ENCODE measurements at places on chromosomes 12 and 14.

- peak; percentile 83 for DNase-seq
Observed at GRCh38 chr12:48996794-48997718, 2.1 kb downstream of the DDN start.

DNA sequence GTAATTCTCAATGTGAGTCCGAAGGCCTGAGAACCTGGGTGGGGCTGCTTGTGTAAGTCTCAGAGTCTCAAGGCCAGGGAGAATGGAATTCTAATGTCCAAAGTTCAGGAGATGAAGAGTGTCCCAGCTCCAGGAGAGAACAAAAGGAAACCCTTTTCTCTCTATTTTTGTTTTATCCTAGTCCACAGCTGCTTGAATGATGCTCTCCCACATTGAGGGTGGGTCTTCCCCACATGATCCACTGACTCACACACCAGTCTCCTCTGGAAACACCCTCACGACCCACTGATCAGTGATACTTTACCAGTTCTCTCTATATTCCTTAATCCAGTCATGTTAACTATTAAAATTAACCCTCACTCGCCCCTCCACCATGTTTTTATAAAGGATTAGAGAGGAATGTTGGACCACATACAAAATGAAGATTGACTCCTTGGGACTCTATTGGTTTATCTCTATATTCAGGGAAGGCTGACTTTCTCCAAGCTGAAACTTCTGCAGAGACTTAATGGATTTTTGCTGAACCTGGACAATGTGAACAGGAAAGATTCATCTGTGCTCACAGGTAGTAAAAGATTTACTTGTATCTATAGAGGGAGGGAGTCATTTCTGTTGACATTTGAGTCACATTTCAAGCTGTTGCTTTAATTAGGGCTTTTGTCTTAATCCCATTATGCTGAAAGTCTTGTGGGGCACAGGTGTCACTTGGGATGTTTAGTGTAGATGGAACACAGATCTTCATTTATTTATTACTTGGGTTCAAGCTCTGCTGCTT, 1061.0 kb upstream of the TMEM132C start:
- no peak for DNase-seq

DNA sequence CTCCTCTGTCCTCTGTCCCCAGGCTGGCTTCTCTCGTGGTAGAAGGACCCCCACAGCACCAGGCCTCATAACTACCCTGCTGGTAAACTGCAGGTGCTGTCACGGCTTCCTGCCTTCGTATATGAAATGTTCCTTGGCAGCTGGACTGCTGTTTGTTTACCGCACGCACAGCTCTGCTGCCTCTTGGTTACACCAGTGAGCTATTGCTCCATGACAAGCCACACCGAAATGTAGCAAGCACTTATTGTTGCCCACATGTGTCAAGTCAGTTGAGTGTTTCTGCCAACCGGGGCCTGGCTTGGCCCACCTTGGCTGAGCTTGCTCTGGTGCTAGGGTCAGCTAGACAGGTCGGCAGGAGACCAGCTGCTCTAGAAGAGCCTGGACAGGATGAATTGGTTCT, 21.7 kb upstream of the TCL1B start:
- no peak for DNase-seq

DNA sequence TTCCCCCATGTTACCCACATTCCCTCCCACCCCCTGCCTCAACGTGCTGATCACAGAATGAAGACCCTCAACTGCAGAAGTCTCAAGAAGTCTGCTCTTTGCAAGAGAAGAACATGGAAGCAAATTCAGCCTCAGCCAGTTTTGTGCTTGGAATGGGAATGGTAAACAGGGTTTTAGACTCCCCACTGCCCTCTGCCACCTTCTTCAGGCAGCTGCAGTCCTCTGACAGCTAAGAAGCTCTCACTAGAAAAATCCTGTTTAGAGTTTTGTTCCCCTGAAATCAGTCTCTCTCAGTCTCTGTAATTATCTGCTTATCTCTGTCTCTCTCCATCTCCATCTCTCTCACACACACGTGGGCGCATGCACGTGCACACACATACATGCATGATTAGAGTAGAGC, 85.4 kb downstream of the CRACR2A start:
- no peak for DNase-seq

DNA sequence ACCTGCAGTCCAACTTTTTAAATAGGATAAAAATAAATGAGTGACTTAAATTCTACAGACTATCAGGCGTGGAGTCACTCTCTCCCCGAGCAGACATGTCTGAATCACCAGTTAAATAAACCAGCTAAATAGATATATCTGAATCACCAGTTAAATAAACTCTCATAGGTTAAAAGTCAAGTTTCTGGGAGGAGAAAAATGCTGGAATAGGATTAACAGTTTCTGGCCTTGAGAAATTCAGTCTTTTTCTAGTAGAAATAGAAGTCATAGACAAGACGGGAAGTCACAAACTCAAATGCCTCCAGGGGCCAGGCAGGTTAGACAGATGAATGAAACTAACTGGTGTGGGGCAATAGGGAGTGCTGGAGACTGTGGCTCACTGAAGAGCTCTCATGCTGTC, 258.6 kb upstream of the TMEM132C start:
- no peak for DNase-seq

GRCh38 chr12:117580718-117581062, 219.3 kb upstream of the NOS1 start:
- DNase-seq = no peak

- no peak for DNase-seq
Observed at GRCh38 chr14:58301416-58301815, 3.1 kb downstream of the ARID4A start.

DNA sequence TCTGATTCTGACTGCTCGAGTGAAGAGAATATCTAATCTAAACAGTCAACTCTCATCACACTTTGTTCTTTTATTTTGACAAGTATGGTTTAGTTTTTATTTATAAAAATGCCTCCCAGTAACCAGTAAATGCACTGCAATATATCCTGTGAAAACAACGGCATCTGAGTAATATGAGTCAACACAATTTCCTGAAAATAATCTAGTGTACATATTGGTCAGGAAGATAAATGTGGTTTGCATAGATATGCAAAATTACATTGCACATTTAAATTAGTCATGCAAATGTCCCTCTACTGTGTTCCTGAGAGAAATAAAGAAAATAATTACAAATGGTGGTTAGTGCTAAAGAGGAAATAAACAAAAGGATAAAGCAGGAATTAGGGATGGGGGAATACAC, 1190.7 kb upstream of the SEL1L start:
- no peak for DNase-seq

DNA sequence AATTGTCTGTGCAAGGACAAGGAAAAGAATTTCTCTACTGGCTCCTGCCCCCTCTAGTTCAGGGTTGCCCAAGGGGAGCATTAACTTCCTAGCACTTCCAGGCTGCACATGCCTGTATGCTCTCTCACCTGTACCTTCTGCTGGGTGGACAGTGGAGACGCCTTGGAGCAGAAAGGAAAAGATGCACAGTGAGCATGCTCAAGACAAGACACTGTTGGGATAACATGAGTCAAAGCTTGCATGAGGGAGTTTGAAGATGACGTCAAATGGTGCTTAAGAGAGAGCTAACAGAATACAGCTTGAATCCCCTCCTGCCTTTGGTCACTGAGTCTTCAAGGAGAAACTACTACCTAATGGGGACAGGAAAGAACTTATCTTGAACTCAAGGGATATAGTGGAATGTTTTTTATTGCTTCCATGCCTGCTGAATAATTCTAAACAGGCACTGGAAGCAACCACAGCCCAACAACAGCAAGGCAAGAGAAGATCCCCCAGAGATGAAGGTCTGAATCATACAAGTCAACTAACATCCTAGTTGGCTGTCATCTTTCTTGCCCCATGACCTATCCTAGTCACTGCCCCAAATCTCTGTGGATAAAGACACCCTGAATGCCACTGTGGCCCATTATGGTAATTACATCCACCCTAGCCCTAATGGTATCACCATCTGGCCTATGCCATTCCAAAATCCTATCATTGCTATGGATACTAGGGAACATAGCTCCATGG, 23.5 kb downstream of the RPS6KA5 start:
- no peak for DNase-seq

GRCh38 chr14:55624913-55625312, 44.9 kb downstream of the KTN1 start:
- no peak for DNase-seq

DNA sequence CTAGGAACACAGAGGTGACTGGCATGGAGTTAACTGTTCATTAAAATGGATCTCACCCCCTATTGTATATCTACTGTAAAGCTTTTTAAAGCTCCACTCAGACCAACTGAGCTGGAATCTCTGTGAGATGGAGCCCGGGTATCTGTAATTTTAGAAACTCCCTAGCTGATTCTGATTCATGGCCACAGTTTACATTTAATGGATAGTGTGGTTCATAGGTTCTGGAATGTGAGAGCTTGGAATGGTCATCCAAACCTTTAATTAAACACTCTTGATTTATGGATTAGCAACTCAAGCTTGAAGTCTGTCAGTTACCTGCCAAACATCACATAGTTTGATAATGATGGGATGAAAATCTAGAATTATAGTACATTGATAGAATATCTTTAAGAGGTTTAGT, 183.8 kb downstream of the SLC25A21 start:
- no peak for DNase-seq

DNA sequence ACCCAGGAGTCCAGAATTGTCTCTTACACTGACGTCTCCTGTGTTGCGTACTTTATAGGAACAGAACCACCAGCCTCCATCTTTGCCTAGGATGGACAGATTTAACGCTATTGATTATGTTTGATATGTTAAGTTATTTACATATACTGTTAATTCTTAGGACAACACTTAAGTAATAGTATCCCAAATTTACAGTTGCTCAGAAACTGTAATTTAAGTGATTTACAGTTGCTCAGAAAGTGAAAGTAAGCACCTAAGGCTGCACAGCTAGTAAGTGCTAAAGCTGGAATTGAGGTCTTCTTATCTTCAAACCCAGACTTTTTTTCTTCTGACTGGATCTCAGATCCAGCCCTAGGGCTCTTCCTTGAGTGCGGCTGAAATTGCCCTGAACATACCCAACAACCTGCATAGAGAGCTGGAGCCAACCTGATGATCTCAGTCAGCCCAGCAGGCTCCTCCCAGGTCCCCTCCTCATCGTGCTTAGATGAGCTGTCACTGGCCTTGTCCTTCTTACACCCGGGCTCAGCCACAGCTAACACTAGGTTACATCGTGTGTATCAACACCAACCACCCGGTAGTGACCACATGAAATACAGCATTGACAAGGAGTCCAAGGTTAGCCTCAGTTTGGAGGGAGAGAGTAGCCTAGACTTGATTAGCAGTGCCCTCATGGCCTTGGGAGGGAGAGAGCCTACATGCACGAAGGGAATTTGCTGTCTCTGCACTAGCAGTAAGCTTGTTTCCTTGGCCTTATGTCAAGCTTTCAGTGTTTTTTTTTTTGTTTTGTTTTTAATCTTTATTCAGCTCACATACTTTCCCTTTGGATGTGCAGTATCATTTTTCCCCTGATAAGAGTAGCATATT, 111.1 kb upstream of the ARHGAP5 start:
- DNase-seq = no peak

DNA sequence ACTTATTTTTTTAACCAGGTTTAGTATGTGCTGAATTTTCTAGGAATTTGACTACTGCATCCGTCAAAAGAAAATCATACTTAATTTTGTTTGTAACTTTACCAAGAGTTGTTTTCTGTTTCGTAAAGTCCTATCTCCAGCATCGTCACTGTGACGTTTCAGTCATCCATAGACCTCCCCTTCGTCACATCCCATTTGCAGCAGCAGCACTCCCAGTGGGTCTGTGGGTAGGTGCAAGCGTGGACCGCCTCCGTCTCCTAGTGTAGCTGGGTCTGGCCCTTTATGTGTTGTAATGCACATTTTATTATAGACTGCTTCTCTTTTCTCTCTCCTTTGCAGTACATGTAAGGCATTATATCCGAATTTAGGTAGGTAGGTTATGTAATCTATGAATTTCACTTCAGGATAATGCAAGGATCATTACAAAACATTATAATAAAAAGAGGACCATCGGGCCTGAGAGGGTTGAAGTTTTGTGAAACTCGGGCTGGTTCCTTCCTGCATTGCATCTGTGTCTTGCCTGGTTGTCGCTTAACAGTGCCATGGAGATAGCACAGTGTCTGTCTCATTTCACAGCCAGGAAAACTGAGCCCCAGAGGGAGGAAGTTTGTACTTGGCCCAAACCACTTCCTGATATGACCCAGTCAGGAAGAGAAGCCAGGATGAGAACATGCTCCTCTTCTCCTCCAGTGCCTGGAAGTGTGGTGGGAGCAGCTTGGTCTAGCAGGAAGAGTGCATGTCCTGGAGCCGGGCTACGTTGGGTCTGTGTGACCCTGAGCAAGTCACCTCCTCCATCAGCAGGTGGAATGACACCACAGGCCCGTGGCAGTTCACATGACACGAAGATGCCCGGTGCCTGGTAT, 41.3 kb downstream of the EVL start:
- DNase-seq = no peak

- DNase-seq = no peak
Observed at GRCh38 chr14:54309615-54310014, 87.2 kb upstream of the CDKN3 start.

DNA sequence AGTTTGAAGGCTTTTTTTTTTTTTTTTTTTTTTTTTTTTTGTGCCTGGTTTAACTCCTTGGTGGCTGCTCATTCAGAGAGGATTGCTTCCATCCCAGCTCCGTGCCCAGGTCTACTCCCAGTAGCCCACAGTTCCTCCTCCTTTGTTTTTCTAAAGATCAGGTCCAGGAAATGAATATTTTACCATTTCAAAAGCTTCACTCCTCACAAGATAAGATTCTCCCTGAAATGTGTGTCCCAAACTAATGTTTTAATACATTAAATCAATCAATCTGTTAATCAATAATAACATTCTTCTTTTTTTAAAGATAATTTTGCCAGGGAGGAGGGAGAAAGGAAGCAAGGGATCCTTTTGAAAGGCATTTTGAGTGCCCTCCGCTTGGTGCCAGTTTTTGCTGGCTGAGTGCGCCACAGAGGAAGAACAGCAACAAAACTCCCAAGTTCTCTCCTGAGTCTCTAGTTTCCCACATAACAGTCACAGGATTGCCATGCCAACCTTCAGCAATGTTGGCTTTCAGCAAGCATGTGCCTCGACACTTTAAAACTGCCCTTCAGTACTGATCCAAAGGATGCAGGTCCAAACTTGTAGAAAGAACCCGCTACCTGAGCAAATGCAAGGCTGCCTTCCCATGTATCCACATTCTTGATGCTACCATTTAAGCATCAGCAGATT, 99.2 kb downstream of the RMST start:
- no peak for DNase-seq

DNA sequence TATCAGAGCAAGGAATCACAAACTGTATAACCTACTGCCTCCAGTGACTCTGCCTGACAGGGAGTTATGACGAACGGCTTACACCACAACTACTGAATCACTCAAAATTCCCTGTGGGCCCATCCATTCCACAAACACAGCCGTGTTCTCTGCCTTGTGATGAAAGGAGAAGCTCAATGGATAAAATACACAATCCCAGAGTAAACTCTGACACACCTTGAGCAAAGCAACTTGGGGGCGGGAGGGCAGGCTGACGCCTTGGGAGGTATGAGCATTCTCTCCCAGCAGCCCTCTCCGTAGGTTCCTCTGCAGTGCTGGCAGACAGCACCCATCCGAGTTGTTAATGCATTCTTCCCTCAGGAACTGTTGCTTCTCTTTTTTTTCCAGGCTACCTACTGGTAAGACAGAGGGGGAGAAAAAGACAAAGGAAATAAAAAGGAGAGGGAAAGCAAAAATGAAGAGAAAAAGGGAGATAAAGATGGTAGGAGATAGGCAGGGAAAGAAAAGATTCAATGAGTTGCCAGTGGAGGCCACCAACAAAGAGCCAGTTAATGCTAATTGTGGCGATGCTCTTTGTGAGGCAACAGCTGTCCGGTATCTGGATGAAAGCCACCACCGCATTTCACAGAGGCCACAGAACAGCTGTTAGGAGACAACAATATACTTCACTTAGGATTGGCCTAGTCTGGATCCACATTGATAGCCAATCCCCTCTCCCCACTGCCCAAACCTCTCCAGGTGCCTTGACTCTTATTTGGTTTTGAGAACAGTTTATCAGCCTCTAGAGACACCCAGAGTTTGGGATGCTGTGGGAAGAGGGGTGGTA, 4.7 kb upstream of the DIO2 start:
- DNase-seq = peak; percentile 78
